ENCODE measurements at places on chromosomes 16 and 17. TPM values are rescaled to one million over a fixed set of nuclear protein-coding genes. Genes with fewer than 3 reads are reported as not detected.

DNA sequence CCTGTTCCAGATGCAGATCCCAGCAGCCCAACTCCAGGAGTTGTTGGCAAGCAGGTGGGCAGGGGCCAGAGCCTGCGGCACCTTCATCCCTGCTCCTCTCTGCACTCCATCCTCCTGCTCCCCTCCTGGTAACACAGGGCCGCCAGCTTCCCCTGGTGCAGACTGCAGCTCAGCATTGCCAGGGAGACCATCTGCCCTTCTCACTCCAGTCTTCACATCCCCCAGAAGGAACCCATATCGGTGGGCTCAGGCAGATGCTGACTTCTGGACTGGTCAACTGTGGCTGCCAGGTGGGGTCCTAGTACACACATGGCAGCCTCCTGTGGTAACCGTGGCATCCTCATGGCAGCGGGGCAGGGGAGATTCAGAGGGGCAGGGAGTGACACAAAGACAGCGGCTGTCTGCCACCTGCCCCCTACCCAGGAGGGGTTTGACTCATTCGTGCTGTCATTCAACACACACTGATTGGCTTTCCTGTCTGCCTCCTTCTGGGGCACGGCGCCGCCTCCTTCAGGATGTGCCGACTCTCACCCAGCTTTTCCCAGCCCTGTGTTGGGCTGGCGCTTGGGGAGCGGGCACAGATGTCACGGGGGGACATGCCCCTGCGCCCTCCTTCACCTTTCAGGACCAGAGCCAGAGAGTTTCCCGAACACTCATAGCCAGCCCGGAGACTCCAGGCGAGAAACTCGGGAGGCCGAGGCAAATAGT lies 120.9 kb downstream of the CMIP start:
- no peak for DNase-seq

The TAF15 gene
- 48.1 TPM for total RNA-seq

GRCh38 chr16:66905633-66906539 lies 12.8 kb downstream of the CDH16 start:
- no peak for DNase-seq

- DNase-seq = no peak
Measured at GRCh38 chr17:56653877-56654276, 60.4 kb downstream of the NOG start.

DNA sequence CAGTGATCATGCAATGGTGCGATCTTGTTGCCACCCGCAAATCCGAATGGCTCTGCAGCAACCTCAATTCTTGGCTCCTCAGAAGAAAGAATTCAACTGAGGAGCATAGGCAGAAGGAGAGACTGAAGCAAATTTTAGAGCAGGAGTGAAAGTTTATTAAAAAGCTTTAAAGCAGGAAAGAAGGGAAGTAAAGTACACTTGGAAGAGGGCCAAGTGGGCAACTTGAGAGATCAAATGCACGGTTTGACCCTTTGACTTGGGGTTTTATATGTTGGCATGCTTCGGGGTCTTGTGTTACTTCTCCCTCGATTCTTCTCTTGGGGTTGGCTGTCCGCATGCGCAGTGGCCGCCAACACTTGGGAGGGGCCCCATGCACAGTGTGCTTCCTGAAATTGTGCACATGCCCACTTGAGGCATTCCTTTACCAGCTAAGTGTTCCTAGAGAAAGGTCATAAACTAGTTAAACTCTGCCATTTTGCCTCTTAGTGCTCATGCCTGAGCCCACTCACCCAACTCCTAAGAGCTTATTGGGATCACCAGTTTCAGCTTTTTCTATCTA lies 36.7 kb downstream of the ZNRF1 start:
- DNase-seq = no peak

- no peak for DNase-seq
Measured at GRCh38 chr16:69613378-69614154, 47.8 kb downstream of the NFAT5 start.

DNA sequence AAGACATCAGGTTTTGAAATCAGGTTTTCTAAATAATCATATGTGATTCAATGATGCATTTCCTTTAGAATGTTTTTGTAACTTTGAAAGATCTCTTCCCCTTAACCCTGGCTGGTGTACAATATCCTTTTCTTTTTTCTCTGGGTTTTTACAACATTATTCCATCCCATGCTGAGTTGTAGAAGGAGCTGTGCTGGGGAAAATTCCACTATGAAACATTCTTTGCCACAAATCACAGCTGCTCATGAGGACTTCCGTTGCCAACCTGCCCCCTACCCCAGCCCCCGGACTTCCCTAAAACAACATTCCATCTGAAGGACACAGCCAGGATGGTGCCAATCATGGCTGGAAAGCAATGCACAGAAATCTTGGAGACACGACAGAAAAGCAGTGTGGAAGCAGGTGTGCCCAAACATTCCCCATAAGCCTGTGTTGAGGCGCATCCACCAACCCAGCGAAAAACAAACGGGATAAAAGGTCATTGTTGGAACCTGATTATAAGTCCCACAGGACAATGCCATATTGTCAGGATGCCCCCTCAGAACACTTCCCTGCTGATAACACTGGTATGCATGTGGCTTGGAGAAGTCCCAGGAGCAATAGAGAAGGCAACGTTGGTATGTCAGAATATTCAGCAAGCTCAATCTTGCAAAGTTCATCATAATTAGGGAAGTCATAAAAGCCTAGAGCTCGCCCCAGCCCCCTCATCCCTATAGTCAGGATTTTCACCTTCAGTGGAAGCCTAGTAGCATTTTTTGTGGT lies 475.0 kb downstream of the HS3ST3B1 start:
- DNase-seq = no peak

The MRM1 gene
- total RNA-seq = 3.3 TPM

The OTOA gene
- 0.41 TPM for total RNA-seq

GRCh38 chr16:79770244-79771064 lies 169.9 kb upstream of the MAF start:
- peak; percentile 93 for DNase-seq

GRCh38 chr17:21213638-21214014 lies 335 bp downstream of the TMEM11 start:
- DNase-seq = peak; percentile 62

The CACNG5 gene
- 2.9 TPM for total RNA-seq

The KRT25 gene
- total RNA-seq = not detected

DNA sequence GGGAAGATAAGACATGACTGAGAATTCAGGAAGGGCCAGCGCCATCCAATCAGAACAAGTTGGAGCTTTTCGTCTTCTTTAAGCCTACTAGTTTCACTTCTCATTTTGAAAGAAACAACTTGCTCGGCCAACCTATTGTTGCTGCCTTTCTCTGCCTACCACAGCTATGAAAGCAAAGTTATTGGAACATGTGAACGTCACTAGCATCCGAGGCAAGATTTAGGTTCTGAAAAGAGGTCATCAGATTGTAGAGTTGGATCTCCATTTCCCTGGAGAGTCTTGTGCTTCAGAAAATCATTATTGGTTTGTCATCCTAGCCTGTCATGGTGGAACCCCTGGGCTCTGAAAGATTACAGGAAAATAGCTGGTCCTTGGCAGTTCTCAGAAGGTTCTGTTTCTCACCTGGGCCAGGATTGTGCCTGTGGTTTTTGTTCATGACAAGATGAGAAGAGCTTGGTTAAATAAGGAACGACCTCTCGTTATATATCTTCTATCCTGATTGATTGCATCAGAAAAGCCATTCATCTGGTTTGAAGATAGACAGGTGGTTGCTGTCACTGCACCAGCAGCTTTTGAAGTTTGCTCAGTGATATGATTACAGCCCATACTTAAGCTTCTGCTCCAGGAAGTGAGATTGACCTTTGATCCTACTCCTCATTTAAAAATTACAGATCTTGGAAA lies 25.3 kb downstream of the CDH13 start:
- DNase-seq = no peak

The TLCD2 gene
- 0.41 TPM for total RNA-seq

The ATXN7L3 gene
- 64.4 TPM for total RNA-seq

The CASKIN2 gene
- total RNA-seq = 6.1 TPM

The SP6 gene
- not detected for total RNA-seq

DNA sequence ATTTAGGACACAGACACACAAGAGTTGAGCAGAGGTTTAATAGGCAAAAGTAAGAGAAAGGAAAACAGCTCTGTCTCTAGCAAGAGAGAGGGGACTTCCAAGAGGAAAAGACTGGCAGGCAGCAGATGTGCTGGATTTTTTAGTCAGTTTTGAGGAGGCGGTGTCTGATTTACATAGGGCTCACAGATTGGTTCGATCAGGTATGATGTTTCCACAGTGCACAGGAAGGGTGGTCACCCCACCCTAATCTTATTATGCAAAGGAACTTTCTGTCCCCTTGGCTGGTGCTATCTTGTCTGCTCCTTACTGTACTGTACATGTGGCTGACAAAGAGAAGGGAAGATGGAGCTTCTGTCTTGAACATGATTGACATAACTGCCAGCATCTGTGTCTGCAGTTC lies 25.3 kb downstream of the BFAR start:
- DNase-seq = no peak

DNA sequence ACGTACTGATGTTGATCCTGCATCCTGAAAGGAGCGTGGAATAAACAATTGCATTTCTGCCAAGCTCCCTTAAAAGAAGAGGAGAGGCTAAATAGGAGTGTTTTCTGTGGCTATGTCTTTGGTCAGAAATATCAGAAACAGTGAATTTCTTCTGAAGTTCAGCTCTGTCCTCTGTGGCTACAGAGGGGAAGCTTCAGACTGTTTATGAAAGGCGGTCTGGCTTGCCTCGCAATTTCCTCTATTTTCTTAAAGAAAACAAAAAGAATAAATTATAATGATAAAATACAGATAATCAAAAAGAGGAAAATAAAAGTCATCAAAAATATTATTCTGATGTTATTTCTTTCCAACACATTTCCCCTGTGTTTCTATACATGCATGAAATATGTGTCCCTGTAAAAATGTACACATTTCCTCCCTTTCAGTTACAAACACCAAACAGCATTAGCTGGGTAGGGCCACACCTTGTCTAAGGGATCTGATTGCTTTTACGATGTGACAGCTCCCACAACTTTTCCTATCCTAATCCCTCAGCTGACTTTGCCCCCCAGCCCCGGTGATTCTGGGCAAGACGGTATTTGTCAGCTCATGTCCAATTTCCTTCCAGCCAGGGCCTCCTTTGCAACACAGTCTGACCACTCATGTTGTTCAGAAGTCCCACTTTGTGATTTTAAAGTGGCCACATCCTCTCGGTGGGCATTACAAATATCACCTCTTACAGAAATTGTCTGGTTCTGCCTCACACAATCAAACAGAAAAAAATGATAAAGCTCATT lies 439.0 kb downstream of the HS3ST3B1 start:
- no peak for DNase-seq
